ENCODE measurements at places on chromosomes 16 and 17.

GRCh38 chr17:43212641-43213490 lies 1.2 kb downstream of the TMEM106A start:
- no peak for DNase-seq

- DNase-seq = no peak
These were observed 17.6 kb downstream of the ABCC1 start for GRCh38 chr16:15966836-15967546.

- no peak for DNase-seq
These were observed 18.2 kb upstream of the FASN start for GRCh38 chr17:82116246-82116645.

DNA sequence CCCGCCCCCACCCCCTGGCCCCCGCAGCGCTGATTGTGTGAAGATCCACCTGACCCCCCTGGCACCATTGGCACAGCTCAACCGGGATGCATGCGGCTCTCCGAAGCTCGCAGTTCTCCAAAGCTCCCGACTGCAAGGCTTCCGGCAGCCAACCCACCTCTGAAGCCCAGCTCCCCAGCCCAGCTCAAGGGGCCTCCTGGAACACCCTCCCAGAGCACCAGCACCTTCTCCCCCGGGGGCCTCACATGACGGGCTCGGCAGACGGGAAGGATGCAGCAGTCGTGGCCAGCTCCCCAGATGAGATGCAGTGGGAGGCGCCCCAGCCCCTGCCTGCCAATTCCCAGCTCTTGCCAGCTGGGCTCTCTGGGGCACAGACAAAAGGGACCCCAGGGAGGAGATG lies 215.3 kb downstream of the ZNF423 start:
- no peak for DNase-seq

GRCh38 chr17:42431758-42432161 lies 8.7 kb upstream of the CAVIN1 start:
- DNase-seq = no peak

GRCh38 chr17:50198026-50198669 lies 3.3 kb downstream of the COL1A1 start:
- DNase-seq = no peak

GRCh38 chr17:50274142-50274896 lies at the start of gene TMEM92:
TMEM92 (plus strand) TSS chr17:50274466; CDS start chr17:50274502, 36 bp downstream.
- no peak for DNase-seq

DNA sequence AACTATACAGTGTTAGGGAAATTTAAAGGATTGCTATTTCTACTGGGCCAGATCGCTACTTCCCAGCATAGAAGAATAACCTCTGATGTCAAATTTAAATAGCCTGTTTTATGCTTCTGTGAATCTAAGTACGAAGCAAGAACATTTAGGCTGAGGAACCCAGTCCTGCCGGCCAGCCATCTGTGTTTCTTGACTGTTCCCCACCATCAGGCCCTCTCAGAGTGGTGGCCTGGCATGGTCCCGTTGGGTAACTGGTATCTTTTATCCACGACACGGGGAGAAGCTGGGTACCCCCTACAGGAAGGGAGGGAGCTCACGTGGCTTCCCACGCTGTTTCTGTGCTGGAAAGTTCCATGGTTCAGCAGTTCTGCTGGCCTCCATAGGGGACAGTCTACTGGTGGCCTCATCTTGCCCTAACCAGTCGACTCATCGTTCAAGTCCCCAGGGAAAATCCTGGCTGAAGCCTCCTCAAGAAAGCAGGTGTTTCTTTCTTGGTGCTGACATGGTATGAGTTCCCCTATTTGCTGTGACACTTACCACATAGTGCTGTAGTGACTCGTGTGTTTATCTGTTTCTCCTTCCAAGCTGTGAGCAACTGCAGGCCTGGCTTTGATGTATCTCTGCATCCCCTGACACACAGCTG lies 201.7 kb upstream of the NLRP1 start:
- no peak for DNase-seq

DNA sequence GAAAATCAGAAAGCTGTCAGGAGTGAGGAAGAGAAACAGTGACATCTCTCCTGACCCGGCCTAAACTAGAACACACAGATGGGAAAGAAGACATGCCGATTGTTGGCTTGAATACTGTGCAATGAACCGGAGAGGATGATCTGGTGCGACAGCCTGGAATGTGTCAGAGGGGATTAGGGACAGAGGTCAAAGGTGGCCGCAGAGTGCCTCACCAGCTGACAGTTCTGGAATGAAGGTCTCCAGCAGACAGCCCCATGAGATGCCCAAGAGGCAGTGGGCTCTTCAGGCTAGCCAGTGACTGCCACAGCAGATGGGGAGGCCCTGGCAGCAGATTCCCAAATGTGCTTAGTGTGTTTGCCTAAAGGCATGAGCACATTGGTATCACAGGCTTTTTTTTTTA lies 623.2 kb downstream of the CDH8 start:
- no peak for DNase-seq

GRCh38 chr17:45311760-45312476 lies 4.9 kb downstream of the MAP3K14 start:
- no peak for DNase-seq

- DNase-seq = no peak
These were observed 13.3 kb upstream of the RFWD3 start for GRCh38 chr16:74679983-74680382.

DNA sequence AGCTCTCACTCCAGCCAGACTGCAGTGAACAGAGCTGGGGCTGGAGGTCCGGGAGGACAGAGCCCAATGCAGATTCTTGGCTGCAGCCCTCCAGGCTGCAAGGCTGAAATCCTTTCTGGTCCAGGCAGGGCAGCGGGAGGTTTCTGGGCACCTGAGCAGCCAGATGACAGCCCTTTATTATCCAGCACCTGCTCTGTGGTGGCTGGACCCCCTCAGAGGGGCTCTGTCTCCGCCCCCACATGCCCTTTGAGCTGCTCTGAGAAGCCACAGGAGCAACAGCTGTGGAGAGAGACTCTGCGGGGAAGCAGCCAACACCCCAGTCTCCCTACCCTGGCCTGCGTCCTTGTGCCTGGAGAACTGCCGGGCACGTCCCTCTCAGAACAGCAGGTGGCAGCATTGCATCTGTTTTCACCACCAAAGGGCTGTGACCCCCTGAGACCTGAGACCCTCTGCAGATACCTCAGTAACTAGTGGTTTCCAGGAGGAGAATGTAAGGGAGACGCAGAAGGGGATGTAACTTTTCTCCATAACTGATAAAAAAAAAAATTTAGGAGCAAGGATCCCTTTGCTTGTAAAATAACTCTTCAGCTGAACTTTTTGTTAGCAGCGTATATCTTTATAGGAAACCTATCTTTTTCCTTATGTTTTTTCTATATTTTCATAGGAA lies 3.7 kb upstream of the CNP start:
- no peak for DNase-seq

- no peak for DNase-seq
These were observed 6.2 kb downstream of the CORO6 start for GRCh38 chr17:29616300-29617048.

DNA sequence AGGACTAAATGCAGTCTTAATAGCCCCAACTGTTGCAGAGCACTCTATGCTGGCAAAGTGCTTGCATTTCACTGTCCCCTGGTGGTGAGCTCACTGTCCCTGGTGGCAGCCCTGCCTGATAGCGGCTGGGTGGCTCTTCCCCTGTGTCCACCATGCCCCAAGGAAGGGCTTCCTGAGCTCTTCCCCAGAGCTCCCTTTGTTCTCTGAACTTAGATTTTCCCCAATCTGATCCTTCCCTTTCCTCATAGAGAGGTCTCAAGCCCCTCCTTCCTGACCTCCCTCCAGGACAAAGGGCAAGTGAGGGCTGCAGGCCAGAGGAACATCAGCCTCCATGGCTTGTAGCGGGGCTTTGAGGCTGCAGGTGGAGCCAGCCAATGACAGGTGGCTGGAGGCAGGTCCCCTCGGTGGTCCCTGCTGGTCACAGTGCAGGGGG lies 17.0 kb downstream of the BEAN1 start:
- no peak for DNase-seq

- DNase-seq = no peak
These were observed 7.5 kb downstream of the ZNHIT3 start for GRCh38 chr17:36493956-36494355.

- no peak for DNase-seq
These were observed 282.0 kb downstream of the BCAS3 start for GRCh38 chr17:60959696-60960095.

- no peak for DNase-seq
These were observed 177.7 kb upstream of the CIBAR2 start for GRCh38 chr16:85289760-85290625.

GRCh38 chr16:51133183-51133582 lies 17.9 kb downstream of the SALL1 start:
- no peak for DNase-seq

GRCh38 chr16:85466304-85466700 lies 146.8 kb upstream of the GSE1 start:
- no peak for DNase-seq

GRCh38 chr17:42359133-42359532 lies 29.1 kb downstream of the STAT3 start:
- DNase-seq = no peak
